Immature natural killer cell (primary cell): ENCODE measurements at places on chromosomes 5 and 9. TPM values are rescaled to one million over a fixed set of nuclear protein-coding genes. Genes with fewer than 3 reads are reported as not detected.

The CRHBP gene
- polyA plus RNA-seq: not detected

The SLC9A3 gene
- polyA plus RNA-seq: 0.66 TPM

The TSLP gene
- not detected for polyA plus RNA-seq

The NR2F1 gene
- polyA plus RNA-seq: not detected

GRCh38 chr9:132632413-132633129 lies 37.2 kb downstream of the DDX31 start:
- no peaks in the 10 kb centered on the region for H3K4me1 ChIP-seq
- H3K4me3 ChIP-seq: no peak overlapping the region
- no peak overlapping the region for H3K27ac ChIP-seq
- peaks cover 42% of the 10 kb centered on the region for H3K36me3 ChIP-seq
- H3K27me3 ChIP-seq: no peaks in the 10 kb centered on the region
- DNase-seq: no peak

- no peak overlapping the region for H3K4me3 ChIP-seq
- H3K36me3 ChIP-seq: no peaks in the 10 kb centered on the region
- no peaks in the 10 kb centered on the region for H3K4me1 ChIP-seq
- no peak for DNase-seq
- no peaks in the 10 kb centered on the region for H3K27me3 ChIP-seq
These were observed 70.8 kb downstream of the NXNL2 start for GRCh38 chr9:88605512-88606362.

GRCh38 chr5:142806841-142807267 lies 36.7 kb downstream of the ARHGAP26 start:
- H3K27ac ChIP-seq: no peak overlapping the region
- no peak overlapping the region for H3K4me3 ChIP-seq
- no peak for DNase-seq
- H3K4me1 ChIP-seq: peaks cover 92% of the 10 kb centered on the region
- H3K27me3 ChIP-seq: no peaks in the 10 kb centered on the region

DNA sequence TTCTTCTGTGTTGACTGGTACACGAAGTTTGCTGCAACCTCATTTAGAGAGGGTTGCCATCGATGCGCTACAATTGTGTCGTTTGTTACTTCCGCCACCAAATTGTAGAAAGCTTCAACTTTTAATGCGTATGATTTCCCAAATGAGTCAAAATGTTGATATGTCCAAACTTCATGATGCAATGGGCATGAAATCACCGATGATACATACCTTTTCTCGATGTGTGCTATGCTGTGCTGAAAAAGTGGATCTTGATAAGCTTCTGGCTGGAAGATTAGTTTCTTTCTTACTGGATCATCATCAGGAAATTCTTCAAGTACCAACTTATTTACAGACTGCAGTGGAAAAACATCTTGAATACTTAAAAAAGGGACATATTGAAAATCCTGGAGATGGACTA lies 65.7 kb downstream of the TMEM38B start:
- H3K27ac ChIP-seq: no peak overlapping the region
- peaks cover 13% of the 10 kb centered on the region for H3K36me3 ChIP-seq
- DNase-seq: no peak
- H3K4me3 ChIP-seq: no peak overlapping the region

GRCh38 chr9:117412006-117412715 lies 2.7 kb downstream of the ASTN2 start:
- H3K4me1 ChIP-seq: no peaks in the 10 kb centered on the region
- no peak overlapping the region for H3K4me3 ChIP-seq
- no peaks in the 10 kb centered on the region for H3K36me3 ChIP-seq
- no peak for DNase-seq
- H3K27me3 ChIP-seq: peaks cover 6% of the 10 kb centered on the region
- no peak overlapping the region for H3K27ac ChIP-seq
